ENCODE measurements at places on chromosomes 16 and 17.

- peak; percentile 71 for DNase-seq
Observed at GRCh38 chr17:29855686-29856085, 74.3 kb downstream of the SSH2 start.

DNA sequence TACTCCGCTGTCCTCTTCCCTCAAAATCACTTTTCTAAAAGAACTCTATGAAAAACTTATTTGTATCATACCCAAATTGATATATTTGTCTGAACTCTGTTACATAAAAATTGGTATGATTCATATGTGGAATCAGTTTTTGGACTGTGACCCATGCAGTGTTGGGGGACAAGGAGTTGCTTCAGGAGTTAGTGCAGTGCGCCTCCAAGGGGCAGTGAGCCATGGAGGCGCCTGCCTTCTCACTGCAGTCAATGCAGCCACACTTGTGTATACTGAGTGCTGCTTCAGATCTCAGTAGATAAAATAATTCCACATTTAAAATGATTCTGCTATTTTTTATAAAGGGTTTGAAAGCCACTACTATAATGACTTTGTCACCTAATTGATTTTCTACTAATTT lies 32.5 kb downstream of the DGKE start:
- peak; percentile 8 for DNase-seq

DNA sequence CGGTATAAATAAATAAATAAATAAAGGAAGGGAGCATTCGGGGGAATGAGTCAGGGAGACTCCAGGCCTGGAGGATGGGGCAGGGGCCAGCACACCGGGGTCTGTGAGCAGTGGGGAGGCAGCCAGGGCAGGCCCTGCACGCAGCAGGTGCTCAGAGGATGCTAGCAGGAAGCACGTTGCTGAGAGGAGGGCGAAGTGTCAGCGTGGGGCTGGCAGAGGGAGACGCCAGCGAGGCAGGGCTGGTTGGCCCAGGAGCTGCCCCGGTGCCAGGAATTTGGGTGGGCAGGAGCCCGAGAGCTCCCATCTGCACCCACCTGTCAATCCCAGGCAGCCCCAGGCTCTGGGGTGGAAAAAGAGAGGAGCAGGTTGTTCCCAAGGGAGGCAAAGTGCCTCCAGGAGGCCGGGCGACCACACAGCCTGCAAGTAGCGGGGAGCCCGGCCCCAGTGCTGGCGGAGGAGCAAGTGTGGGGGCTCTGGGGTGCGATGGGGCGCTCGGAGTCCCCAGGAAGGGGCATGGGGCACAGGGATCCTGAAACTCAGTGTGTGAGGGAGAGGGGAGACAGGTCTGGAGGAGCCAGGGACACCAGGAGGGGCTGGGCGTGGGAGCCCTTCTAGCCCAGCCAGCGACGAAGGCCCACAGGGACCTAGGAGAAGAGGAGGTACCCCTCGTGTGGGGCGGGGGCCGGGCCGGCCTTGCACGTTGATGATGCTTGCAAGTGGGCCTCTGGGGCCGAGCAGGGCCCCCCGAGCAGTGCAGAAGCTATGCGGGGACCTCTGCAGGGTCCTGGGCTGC lies 28.0 kb downstream of the SOX8 start:
- DNase-seq = no peak

DNA sequence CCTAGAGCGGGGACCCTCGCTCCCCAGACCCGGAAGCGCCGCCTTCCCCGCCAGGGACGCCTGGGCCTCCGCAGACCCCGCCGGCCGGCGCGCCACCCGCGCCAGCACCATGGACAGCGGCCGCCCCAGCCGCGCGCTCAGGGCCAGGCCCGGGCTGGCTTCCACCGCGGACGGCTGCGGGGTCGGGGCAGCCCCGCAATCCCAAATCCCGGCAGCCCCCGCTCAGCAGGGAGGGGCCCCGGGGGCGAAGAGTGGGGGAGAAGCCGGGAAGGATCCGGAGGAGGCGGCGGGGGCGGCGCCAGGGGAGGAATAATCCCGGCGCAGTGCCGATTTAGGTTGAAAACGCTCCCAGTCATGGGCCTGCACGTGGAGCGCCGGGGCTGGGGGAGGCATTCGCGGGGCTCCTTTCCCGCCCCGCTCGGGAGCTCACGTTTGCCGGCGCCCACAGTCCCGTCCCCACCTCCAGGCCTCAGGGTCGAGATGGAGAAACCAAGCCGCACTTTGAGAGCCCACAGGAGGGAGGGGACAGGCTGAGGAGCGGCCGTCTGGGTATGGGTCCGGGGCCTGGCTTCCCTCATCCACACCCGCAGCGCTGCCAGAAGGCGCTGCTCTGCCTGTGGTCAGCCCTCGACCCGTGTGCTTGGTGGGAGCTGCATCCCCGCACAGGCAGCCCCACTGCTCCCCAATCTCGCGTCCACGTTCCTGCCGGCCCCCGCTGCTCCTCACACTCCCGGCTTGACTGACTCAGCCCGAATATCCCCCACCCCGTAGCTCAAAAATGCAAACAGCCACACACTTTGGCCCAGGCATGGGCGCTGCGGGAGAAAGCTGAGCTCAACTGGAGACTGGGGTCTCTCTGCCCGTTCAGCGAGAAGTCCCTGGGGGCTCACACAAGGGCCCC lies 4.7 kb downstream of the FBXL16 start:
- no peak for DNase-seq

- DNase-seq = no peak
Observed at GRCh38 chr16:50269061-50269705, 2.8 kb downstream of the ADCY7 start.

- DNase-seq = peak; percentile 60
Observed at GRCh38 chr16:53503991-53504663, 1.1 kb upstream of the AKTIP start.

DNA sequence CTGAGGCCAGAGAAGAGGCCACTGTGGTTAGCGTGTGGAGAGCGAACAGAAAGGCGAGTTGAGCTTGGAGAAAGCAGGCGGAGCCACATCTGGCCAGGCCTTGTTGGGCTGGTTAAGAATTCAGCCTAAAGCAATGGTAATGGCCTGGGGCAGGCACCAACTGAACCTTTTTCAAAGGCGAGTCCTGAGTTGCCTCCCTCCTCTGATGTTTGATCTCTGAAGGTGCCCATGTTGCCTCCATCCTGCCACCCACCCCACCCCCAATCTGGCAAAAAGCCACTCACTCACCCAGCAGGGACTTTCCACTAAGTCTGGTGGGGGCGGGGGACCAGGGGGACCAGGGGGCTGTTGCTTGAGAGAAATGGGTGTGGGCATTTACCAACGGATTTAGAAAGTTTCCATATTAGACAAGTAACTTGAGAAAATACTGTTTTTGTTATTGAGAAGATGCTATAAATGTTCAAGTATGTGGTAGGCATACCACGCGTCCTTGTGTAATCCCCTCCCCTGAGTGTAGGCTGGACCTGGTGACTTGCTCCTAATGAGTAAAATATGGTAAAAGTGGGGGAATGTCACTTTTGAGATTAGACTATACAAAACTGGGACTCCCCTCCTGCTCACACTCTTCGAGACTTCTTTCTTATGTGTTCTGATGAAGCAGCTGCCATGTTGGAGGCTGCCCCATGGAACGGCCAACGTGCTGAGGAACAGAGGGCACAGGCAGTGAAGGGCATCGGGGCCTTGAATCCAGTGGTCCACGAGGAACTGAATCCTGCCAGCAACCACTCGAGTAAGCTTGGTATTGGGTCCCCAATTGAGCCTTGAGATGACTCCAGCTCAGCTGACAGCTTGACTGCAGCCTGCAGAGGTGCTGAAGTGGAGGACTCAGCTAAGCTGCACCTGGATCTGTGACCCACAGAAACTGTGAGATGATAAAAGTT lies 29.9 kb upstream of the TNS4 start:
- no peak for DNase-seq

DNA sequence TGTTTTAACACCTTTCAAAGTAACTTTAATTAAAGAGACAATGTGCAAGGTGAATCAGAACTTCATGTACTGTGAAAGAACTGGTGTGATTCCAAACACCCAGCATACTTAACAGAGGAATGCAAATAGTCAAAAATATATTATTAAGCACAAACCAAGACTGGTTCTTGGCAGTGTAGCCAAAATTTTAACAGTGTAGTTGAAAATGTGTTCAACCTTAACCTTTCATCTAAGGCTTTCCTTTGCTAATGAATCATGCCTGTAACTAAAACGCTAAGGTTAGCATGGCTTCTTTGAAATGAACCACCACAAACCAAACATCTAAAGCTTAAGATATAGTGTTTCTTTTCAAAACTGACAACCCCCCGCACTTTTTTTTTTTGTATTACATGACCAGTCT lies 146.3 kb upstream of the AXIN2 start:
- peak; percentile 69 for DNase-seq

GRCh38 chr17:71402661-71403141 lies 718.1 kb upstream of the SOX9 start:
- no peak for DNase-seq

Measured in choroid plexus epithelial cell (primary cell).